ENCODE measurements at places on chromosomes 5 and 9. TPM values are rescaled to one million over a fixed set of nuclear protein-coding genes. Genes with fewer than 3 reads are reported as not detected.

DNA sequence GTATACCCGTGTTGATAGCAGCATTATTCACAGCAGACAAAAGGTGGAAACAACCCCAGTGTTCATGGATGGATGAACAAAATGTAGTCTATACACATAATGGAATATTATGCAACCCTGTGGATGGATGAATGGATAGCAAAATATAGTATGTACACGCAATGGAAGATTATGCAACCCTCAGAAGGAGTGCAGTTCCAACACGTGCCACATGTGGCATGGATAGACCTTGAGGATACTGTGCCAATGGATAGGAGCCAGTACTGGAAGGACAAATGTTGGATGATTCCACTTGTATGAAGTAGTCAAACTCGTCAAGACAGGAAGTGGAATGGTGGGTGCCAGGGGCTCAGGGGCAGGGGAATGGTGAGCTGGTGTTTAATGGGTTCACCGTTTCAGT lies 44.9 kb downstream of the PLEKHG4B start:
- peaks cover 31% of the 10 kb centered on the region for H3K4me1 ChIP-seq
- H3K27ac ChIP-seq, result no peak overlapping the region
- no peaks in the 10 kb centered on the region for H3K36me3 ChIP-seq
- no peak for DNase-seq
- H3K27me3 ChIP-seq, result no peaks in the 10 kb centered on the region

- no peak for DNase-seq
- no peaks in the 10 kb centered on the region for H3K27me3 ChIP-seq
- H3K4me3 ChIP-seq, result no peak overlapping the region
These were observed 5.2 kb upstream of the GRHPR start for GRCh38 chr9:37417252-37417803.

GRCh38 chr5:139271201-139272027 lies 22.1 kb upstream of the MATR3 start:
- H3K27ac ChIP-seq, result no peak overlapping the region
- peaks cover 15% of the 10 kb centered on the region for H3K36me3 ChIP-seq
- no peak for DNase-seq
- H3K27me3 ChIP-seq, result no peaks in the 10 kb centered on the region
- no peak overlapping the region for H3K4me3 ChIP-seq

DNA sequence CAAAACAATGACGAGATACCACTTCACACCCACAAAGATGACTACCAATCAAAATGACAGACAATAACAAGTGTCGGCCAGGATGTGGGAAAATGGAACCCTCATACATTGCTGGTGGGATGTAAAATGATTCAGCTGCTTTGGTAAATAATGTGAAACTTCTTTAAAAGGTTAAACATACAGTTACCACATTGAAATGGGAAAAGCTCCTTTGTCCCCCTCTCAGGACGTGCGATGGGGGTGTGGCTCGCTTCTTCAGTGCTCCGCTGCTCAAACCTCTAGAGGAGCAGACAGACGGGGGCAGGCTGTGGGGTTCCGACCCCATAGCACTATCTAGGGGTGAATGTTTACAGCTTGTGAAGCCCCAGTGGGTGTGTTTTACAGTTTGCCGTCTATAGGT lies 8.0 kb upstream of the PLPP6 start:
- no peaks in the 10 kb centered on the region for H3K36me3 ChIP-seq
- DNase-seq, result no peak
- peaks cover 22% of the 10 kb centered on the region for H3K4me1 ChIP-seq
- no peaks in the 10 kb centered on the region for H3K27me3 ChIP-seq
- H3K27ac ChIP-seq, result no peak overlapping the region
- no peak overlapping the region for H3K4me3 ChIP-seq

DOCK8 gene
- total RNA-seq, result 0.94 TPM

GRCh38 chr5:136769900-136770684 lies 404.7 kb upstream of the TRPC7 start:
- H3K27ac ChIP-seq, result no peak overlapping the region
- no peaks in the 10 kb centered on the region for H3K27me3 ChIP-seq
- H3K4me3 ChIP-seq, result no peak overlapping the region
- DNase-seq, result peak; percentile 94
- H3K4me1 ChIP-seq, result peaks cover 16% of the 10 kb centered on the region
- no peaks in the 10 kb centered on the region for H3K36me3 ChIP-seq

- no peaks in the 10 kb centered on the region for H3K27me3 ChIP-seq
- no peak overlapping the region for H3K27ac ChIP-seq
- H3K4me3 ChIP-seq, result no peak overlapping the region
- no peak for DNase-seq
- no peaks in the 10 kb centered on the region for H3K36me3 ChIP-seq
These were observed 51.6 kb upstream of the MACIR start for GRCh38 chr5:103207011-103207410.

KIF20A gene
- 60.4 TPM for total RNA-seq

DNA sequence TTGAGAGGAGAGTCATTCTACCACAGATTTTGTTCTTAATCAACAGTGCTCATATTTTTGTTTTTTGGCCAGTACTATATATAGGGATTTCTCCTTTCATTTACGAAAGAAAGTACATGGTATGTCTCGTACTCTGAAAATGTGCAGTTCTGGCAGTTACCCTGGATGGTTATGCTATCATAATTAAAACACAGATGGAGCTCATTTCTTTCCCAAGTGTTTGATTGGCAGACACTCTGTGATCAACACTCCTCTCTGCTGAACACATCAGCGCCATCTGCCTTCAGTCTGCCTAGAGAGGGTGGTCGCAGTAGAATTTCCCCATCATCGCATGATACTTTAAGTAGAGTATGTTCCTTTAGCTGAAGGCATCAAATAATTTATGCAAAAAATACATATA lies 64.5 kb downstream of the PAM start:
- H3K27me3 ChIP-seq, result no peaks in the 10 kb centered on the region
- H3K27ac ChIP-seq, result no peak overlapping the region
- no peak for DNase-seq
- H3K4me1 ChIP-seq, result no peaks in the 10 kb centered on the region

NR5A1 gene
- 0.21 TPM for total RNA-seq

- H3K36me3 ChIP-seq, result no peaks in the 10 kb centered on the region
- H3K4me3 ChIP-seq, result no peak overlapping the region
- H3K27me3 ChIP-seq, result no peaks in the 10 kb centered on the region
- peak; percentile 86 for DNase-seq
- no peak overlapping the region for H3K27ac ChIP-seq
These were observed 196.2 kb downstream of the DTWD2 start for GRCh38 chr5:118791926-118792734.

- no peak for DNase-seq
- no peak overlapping the region for H3K4me3 ChIP-seq
- H3K4me1 ChIP-seq, result no peaks in the 10 kb centered on the region
These were observed 1293.7 kb upstream of the C9orf72 start for GRCh38 chr9:28866951-28867350.

DNA sequence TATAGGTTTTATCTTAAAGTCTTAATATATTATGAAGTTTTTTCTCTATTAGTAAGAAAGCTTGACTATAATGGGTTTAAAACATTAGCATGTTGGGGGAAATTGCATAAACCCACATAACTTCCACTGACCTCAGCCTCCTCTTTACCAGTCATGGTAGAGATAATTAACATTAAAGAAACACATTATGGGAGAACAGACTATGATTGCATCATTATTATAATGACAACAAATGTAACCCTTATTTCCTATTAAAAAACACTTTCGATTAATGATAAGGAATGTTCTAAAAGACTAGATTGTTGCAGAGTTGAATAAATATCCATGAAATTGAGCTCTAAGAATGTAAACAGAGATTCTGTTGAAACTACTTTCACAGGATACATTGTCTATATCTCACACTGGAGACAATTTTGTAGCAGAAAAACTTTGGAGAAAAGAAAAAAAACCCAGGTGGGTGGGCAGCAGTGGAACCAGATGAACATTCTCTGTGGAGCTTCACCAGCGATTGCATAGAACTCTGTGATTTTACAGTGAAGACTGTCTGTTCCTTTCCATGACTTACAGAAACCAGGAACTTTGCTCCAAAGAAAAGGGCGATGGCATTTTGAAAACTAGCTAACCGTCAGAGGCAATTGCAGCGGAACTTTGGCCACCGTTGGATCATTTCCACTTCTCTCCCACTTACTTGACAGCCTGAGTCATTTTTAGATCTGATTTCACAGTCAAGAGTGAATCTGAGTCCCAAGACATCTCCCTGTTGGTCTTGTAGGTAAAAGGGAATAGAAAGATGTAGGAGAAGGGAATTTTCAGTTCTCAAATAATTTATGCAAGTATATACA lies 21.0 kb upstream of the ERAP2 start:
- no peak overlapping the region for H3K27ac ChIP-seq
- no peaks in the 10 kb centered on the region for H3K27me3 ChIP-seq
- no peaks in the 10 kb centered on the region for H3K36me3 ChIP-seq
- DNase-seq, result no peak
- H3K4me1 ChIP-seq, result no peaks in the 10 kb centered on the region
- no peak overlapping the region for H3K4me3 ChIP-seq

GRCh38 chr9:86079421-86079831 lies 19.9 kb downstream of the GOLM1 start:
- H3K4me3 ChIP-seq, result no peak overlapping the region
- H3K27ac ChIP-seq, result no peak overlapping the region
- no peaks in the 10 kb centered on the region for H3K36me3 ChIP-seq
- no peaks in the 10 kb centered on the region for H3K27me3 ChIP-seq
- no peak for DNase-seq
- no peaks in the 10 kb centered on the region for H3K4me1 ChIP-seq

DNA sequence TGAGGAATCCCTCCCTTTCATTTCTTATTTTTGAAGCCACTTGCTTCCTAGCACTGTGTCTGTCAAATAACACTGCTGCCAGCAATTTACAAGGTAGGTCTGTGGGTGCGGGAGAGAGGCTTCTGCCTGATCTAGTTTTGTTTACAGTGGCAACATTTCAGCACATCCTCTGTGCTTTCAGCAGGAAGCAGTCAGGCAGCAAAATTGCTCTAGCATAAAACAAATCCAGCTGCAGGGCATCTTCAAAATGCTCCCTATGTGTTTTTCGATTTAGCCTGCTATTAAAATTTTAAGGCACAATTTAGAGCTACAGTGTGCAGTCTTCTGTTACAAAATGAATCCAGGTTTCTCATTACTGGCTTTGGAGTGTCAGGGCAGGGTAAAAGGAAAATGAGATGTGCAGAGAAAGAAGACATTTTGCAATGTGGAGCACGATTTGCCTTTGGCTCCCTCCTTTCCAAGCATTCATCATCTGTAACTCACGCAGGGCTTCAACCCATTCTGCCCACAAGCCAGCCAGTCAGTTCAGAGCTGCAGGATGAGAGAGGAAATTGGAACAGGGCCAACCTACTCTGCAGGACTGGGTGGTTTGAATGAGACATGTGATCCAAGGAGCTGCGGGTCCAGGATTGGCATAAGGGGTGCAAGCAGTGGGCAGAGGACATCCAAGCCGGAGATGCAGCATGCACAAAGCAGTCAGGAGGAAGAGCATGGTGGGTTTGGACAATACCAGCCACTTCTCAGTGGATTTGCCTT lies 143.4 kb upstream of the APC start:
- H3K4me3 ChIP-seq, result no peak overlapping the region
- no peaks in the 10 kb centered on the region for H3K4me1 ChIP-seq
- no peak overlapping the region for H3K27ac ChIP-seq
- H3K36me3 ChIP-seq, result no peaks in the 10 kb centered on the region
- DNase-seq, result no peak
- H3K27me3 ChIP-seq, result no peaks in the 10 kb centered on the region

DNA sequence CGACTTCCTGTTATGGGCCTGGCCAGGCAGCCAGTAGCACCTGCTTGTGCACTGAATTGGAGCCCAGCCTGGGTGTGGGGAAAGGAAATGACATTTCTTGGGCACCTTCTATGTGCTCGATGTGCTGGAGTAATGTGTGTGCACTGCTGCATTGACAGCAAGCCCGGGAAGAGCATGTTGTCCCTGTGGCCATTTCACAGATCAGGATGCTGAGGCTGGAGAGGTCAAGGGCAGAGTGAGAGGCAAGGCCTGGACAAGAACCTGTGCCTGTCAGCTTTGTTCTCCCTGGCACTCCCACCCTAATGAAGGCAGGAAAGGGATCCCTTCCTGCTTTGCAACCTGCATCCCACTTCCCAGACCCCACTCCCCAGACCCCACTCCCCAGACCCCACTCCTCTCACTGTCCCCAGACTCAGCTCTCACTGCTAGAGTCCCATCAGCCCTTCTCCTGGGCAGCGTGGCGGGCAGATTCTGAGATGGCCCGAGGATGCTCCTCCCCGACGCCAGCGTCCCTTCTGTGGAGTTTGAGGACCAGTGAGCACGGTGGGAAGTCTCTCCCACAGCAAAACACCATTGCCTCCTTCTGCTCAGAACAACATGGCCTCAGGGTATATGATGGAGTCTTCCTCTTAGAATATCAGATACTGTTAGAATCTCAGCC lies 49.6 kb downstream of the BARX1 start:
- H3K4me1 ChIP-seq, result no peaks in the 10 kb centered on the region
- H3K36me3 ChIP-seq, result no peaks in the 10 kb centered on the region
- DNase-seq, result no peak
- no peaks in the 10 kb centered on the region for H3K27me3 ChIP-seq
- H3K27ac ChIP-seq, result no peak overlapping the region
- H3K4me3 ChIP-seq, result no peak overlapping the region

DNA sequence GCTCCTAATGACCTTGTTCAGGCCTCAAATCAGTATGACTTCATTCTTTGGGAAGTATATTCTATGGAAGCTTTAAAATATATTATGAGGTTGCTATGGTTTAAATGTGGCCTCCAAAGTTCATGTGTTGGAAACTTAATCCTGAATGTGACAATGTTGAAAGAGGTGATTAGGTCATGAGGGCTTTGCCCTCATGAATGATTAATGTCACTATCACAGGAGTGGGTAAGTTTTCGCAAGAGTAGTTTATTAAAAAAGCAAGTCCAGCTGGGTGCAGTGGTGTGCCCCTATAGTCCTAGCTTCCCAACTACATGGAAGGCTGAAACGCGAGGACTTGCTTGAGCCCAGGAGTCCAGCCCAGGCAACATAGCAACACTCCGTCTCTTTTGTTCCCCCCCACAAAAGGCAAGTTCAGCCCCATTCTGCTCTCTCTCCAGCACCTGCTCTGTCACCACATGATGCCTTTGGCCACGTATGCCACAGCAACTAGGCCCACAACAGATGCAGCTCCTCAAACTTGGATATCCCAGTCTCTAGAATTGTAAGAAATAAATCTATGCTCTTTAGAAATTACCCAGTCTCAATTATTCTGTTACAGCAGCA lies 105.3 kb downstream of the SIL1 start:
- no peaks in the 10 kb centered on the region for H3K27me3 ChIP-seq
- no peaks in the 10 kb centered on the region for H3K36me3 ChIP-seq
- no peaks in the 10 kb centered on the region for H3K4me1 ChIP-seq
- H3K27ac ChIP-seq, result no peak overlapping the region

SLC6A19 gene
- not detected for total RNA-seq

DNA sequence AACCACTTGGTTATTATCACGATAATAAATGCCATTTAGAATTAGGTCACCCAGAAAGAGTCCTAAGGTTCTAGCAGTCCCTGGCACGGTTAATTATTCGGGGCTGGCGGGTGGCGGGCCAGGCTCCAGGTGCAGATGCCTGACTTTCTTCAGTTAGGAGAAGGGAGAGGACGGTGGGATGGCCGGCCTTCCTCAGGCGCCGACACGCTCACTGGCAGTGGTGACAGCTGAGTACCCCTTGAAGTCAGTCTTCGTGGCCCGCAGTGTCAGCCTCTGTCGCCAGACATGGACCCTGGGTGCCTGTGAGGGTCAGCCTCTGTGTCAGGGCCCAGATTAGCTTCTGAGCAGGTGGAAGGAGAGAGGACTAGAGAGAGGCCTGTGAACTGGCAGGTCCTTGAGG lies 21.1 kb upstream of the EXOC3 start:
- H3K4me1 ChIP-seq, result no peaks in the 10 kb centered on the region
- no peaks in the 10 kb centered on the region for H3K36me3 ChIP-seq
- H3K27me3 ChIP-seq, result no peaks in the 10 kb centered on the region
- H3K4me3 ChIP-seq, result no peak overlapping the region
- DNase-seq, result no peak

- no peaks in the 10 kb centered on the region for H3K27me3 ChIP-seq
- H3K4me1 ChIP-seq, result peaks cover 19% of the 10 kb centered on the region
- peak overlapping the region; percentile 50 for H3K27ac ChIP-seq
- H3K4me3 ChIP-seq, result no peak overlapping the region
- DNase-seq, result no peak
These were observed 2.5 kb upstream of the DBH start for GRCh38 chr9:133633681-133634080.
